DMS53 (cell line): ENCODE measurements at places on chromosomes 7 and 10.

DNA sequence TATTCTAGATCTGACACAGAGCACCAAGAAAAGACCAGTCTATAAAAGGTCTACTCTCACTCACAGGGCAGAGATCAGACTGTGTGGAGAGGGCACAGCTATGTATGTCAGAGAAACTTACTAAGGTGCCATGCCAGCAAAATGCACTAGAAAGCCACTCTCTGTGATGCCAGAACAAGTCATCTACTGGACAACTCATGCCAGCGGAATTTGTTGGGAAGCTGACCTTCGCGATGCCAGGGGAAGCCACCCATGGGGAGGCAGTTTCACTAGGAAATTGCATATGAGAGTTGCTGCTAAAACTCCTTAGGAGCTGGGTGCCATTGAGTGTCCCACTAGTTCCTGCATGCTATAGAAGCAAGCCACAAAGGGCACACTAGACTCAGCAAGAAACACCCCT is 58.5 kb downstream of the MICU1 start:
- no peak for DNase-seq

- DNase-seq = no peak
Measured at GRCh38 chr7:20412032-20412431, 81.3 kb downstream of the ITGB8 start.

- DNase-seq = no peak
Measured at GRCh38 chr10:8211631-8212030, 157.1 kb downstream of the GATA3 start.

GRCh38 chr10:132336919-132337407 is 5.0 kb downstream of the LRRC27 start:
- peak; percentile 67 for DNase-seq

DNA sequence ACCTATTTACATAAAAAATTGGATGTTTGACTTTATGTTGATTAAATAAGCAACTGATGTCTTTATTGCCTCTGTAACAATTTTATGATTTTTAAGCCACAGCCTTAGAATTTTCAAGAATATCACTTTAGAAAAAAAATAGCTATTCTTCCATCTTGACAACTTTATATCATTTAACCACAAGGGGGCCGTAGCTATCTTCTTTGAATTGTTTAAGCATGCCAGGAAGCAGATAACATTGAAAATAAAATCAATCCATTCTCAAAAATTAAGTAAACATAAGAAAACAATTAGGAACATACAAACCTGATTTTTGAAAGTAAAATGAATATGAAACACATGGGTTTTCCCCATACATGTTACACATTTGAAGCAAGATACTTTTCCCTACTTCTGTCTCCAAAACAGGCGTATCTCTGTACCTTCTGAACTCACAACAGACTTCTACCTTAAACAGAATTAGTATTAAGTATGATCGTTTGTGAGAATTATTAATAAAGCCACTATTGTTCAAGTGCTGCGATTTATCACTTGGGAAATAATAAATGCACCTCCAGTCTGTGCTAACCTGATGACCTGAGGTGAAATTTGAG is 209.0 kb downstream of the CACNA2D1 start:
- peak; percentile 81 for DNase-seq

GRCh38 chr7:136391371-136391770 is 414.2 kb upstream of the MTPN start:
- DNase-seq = no peak

DNA sequence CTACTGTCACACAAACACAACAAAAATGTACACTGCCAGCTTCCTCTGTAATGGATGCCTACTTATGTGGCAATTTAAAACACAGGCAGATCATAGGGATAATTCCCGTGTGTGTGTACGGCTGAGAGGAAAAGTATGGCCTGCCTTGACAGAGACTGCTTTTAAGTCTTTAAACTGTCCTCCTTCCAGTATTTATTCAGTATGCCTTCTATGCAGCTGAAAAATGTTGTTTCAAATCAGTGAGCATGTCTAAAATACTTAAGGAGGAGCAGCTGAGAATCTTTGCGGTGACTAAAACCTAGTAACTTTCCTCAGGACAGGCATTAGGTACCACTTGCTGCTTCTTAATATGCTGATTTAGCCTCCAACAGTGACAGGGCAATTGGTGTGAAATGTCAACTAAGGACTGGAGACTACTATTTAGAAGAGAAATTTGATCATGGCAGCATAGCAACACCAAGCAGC is 126.3 kb downstream of the CACNA2D1 start:
- DNase-seq = no peak

GRCh38 chr7:4631380-4632179 is 50.5 kb upstream of the FOXK1 start:
- peak; percentile 81 for DNase-seq

DNA sequence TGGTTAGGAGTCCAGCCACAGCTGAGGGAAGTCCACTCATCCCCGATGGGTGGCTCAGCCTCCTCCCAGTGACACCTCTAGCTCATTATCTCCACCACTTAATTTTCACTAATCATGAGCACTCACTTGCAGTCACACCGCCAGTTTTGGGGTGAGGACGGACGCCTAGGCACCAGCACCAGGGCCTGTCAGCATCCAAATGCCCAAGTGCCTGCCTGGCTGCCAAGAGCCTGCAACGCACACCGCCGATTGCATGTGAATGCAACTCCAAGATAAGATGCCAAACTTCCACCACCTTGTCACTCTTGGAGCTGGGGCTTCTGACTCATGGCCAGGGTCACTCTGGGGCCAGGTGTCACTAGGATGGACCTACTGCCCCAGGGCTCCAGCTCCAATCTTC is 24.4 kb upstream of the SMARCD3 start:
- no peak for DNase-seq

GRCh38 chr7:49822856-49823255 is 49.4 kb downstream of the VWC2 start:
- no peak for DNase-seq

DNA sequence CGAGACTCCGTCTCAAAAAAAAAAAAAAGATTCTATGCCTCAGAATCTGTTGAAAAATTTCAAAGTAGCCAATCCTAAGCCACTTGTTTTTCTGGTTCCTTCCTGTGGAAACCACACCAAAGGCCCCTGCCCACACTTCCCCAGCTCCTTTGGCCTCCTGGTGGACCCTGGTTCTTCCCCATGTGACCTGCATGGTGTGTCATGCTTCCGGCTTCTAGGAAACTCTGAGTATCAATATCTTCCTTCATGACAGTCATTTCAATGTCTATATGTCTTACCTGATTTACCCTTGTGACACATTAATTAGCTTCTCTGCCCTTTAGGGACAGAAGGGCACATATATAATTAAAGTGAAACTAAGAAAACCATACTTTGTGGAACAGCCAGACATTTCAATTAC is 80.4 kb upstream of the GRB10 start:
- no peak for DNase-seq

DNA sequence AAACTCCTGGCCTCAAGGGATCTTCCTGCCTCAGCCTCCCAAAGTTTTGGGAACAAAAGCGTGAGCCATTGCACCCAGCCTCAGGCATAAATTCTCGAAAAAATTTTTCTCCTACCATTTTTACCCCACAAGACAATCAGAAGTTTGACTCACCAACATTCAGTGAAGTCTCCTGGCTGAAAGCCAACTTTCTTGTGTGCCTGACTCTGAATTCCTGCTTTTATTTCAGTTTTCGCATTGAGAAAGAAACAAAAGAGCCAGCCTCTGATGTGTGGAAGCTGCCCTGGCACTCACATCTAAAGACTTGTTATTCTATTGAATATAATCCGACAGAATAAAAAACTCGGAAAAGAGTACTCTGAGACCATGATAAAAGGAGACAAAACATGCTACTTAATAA is 402.9 kb downstream of the MAGI2 start:
- peak; percentile 29 for DNase-seq

- no peak for DNase-seq
Measured at GRCh38 chr7:1251796-1252539, 19.3 kb downstream of the UNCX start.

- no peak for DNase-seq
Measured at GRCh38 chr7:7210475-7211237, 28.3 kb downstream of the C1GALT1 start.

DNA sequence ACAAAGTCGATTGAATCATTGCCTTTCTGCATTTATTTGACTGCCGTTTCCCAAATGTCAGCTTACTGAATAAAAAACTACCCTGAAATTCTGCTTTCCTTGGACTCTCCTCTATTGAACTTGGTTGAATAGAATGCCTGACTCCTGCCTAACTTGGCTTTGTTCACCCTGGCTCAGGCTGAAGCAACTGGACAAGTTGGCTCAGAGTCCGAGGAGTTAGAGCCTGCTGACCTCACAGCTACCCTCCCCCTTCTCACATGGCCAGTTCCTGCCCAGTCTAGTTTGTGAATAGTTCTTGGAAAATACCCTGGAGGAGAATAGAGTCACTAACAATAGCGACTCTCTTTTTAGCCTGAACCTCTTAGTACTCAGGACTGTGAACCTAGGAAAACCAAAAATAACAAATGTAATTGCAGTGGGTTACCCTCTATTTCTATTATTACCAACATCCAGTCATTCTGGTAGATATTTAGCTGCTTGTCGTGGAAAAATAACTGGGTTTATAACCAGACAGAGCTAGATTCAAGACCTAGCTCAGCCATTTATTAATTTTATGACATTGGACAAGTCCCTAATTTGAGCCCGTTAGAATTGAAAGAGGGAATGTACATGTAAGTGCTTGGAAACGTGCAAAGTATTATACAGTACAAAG is 17.3 kb upstream of the NRBF2 start:
- DNase-seq = no peak

GRCh38 chr7:151146761-151147160 is 20.7 kb downstream of the GBX1 start:
- DNase-seq = no peak

DNA sequence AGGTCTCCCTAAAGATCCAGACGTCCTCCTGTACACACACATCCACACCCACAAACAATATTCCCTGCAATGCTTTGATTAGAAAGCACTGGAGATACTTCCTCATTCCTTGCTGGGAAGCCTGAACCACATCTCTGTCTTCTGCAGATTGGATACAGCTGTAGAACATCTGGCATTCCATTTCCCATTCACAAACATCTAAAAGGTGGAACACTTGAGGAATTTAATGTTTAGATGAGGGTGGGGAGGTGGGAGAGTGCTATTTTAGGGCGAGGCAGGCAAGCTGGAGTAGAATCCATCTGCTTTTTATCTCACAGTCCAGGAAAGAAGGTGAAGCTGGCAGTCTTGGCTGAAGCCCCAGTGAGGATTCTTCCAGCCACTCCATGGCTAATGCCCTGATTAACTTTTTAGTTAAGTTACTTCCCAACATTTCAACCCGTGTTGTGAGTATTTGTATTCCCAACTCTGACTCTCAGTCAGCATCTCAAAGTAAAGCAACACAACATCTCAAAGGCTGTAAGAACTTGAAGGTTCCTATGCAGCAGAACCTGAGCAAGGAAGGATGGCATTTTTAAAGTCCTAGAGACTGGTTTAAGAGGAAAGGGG is 46.1 kb downstream of the CYTH3 start:
- DNase-seq = no peak

DNA sequence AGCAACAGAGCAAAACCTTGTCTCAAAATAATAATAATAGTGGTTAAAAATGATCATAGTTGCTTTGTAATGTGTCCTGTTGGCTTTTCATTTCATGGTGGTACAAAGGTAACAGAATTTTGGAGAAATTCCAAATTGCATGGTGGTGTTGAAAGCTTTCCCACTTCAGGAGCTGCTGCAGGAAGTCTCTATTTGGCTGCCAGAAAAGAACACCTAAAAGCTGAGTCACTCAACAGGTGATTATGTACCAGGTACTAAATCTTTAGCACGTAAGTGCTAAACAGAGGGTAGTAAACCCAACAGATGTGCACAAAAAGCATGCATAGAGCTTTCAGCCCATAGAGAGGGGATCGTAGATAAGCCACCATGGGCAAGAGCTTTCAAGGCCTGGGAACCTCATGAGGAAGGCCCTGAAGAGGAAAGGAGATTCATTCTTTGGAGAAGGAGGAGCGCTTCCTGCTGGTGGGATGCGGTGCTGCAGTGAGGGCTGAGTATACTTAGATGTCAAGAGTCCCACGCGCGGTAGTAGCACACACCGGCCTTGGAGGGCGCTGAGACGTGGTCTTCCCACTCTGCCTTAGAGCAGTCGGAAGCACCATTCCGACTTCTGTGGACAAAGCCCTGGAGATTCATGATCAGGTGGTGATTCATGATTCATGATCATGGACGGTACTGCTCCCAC is 118.7 kb downstream of the RALA start:
- peak; percentile 63 for DNase-seq

DNA sequence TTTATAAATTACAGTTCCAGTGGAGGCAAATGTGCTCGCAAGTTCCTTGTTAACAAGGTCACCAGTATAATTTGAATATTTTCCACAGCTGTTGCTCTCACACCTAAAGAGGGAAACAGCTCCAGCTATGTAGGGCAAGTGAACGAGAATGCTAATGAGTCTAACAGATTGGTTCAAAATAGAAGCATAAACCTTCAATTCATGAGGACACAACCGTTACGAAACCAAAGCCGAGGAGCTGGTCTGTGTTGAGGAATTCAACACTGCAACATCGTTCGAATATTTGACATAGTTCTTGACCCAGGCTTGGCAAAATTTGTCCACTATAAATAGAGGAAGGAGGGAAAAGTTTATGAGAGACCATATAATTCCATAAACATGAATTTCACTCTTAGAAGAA is 161.3 kb downstream of the KLF6 start:
- DNase-seq = no peak

DNA sequence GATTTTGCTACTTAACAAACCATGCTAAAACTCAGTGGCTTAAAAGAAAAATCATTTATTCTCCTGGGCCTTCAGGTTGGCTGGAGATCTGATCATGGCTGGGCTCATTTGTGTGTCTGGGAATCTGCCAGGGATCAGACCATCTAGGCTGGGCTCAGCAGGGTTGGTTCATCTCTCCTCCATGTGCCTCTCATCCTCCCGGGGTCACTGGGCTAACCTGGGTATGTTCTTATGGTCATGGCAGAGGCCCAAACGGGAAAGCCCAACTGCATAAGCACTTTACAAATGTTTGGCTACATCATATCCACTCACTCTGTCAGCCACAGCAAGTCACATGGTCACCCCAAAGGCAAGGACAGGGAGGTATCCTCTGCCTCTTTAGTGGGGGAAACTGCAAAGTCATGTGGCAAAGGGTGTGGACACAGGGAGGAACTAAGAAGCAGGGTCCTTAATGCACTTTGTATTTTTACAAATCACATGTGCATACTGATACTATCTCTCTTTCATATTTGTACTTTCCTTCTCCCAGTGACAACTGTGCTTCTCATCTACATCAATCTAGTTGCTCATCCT is 231.4 kb downstream of the BUB3 start:
- no peak for DNase-seq

GRCh38 chr7:27802999-27803398 is 63.0 kb downstream of the TAX1BP1 start:
- DNase-seq = no peak

- no peak for DNase-seq
Measured at GRCh38 chr7:27159266-27160144, 3.0 kb upstream of the HOXA7 start.

DNA sequence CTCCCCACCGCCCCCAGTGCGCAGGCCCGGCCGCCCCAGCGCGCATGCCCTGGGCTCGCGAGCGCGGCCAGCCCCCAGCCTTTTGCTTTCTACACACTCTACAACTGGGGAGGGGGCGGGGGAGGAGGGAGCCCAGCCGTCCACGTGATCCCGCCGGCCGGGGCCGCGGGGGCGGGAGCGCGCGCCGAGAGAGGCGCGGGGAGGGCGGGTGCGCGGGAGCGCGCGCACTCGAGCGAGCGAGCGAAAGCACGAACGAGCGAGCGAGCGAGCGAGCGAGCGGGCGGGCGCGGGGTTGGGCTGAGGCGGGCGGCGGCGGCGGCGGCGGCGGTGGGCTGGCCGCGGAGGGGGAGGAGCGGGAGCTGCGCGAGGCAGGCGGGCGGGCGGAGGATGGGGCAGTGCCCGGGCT is at the start of gene AUTS2:
TSS of gene AUTS2 (plus strand) at position 395 of the 406 bp plus-strand sequence. CDS start 1,179 bp downstream, outside the sequence.
- DNase-seq = peak; percentile 95
